Activated CD8-positive, alpha-beta T cell treated with anti-CD3 and anti-CD28 coated beads for 36 hours (primary cell): ENCODE measurements at places on chromosomes 16 and 17. TPM values are rescaled to one million over a fixed set of nuclear protein-coding genes. Genes with fewer than 3 reads are reported as not detected.

The ADORA2B gene
- 5.4 TPM for total RNA-seq

The GFAP gene
- not detected for total RNA-seq

The SHBG gene
- total RNA-seq: not detected

The PPL gene
- 0.05 TPM for total RNA-seq

The KRT33B gene
- total RNA-seq: not detected

The SKA2 gene
- 68.4 TPM for total RNA-seq

The FOXJ1 gene
- total RNA-seq: 11.1 TPM

The CDH11 gene
- not detected for total RNA-seq

GRCh38 chr16:75323198-75323597 is 71.8 kb upstream of the BCAR1 start:
- peaks cover 38% of the 10 kb centered on the region for H3K4me1 ChIP-seq
- no peak overlapping the region for H3K4me3 ChIP-seq
- H3K27ac ChIP-seq: no peak overlapping the region
- no peaks in the 10 kb centered on the region for H3K27me3 ChIP-seq
- H3K36me3 ChIP-seq: peaks cover 9% of the 10 kb centered on the region

GRCh38 chr16:8649829-8650554 is 24.4 kb upstream of the ABAT start:
- peaks cover 22% of the 10 kb centered on the region for H3K36me3 ChIP-seq
- no peaks in the 10 kb centered on the region for H3K27me3 ChIP-seq
- no peak overlapping the region for H3K27ac ChIP-seq
- H3K4me3 ChIP-seq: no peak overlapping the region

GRCh38 chr16:73053364-73054124 is 5.6 kb upstream of the ZFHX3 start:
- H3K4me3 ChIP-seq: no peak overlapping the region
- no peaks in the 10 kb centered on the region for H3K36me3 ChIP-seq
- no peak overlapping the region for H3K27ac ChIP-seq
- DNase-seq: no peak
- H3K27me3 ChIP-seq: peaks cover 45% of the 10 kb centered on the region

DNA sequence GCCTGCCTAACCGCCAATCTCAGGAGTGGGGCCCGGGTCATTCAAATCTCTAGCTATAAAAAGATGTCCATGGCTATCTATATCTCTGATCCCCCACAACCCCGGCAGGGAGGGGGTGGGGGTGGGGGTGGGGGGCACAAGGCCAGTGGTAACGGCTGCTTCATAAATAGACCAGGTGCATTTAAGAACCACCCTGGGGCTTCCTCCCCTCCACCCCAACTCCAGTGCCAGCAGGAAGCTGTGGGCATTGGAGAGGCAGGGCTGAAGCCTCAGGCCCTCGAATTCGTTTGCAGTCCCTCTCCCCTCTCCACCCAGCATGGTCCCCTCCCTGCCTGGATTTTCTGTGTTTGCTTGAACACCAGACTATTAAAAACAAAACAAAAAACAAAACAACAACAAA is 56.0 kb downstream of the RAP1GAP2 start:
- H3K36me3 ChIP-seq: no peaks in the 10 kb centered on the region
- no peak for DNase-seq
- peaks cover 18% of the 10 kb centered on the region for H3K4me1 ChIP-seq
- H3K27ac ChIP-seq: no peak overlapping the region

- DNase-seq: no peak
- H3K4me3 ChIP-seq: no peak within 1 kb of the TSS
- H3K27me3 ChIP-seq: peaks cover 56% of the 10 kb centered on the region
- no peaks in the 10 kb centered on the region for H3K36me3 ChIP-seq
These were observed at the start of gene BEAN1 for GRCh38 chr16:66427036-66427860. BEAN1 (plus strand) TSS chr16:66427295; CDS start chr16:66437677, 10,382 bp downstream.

- no peak overlapping the region for H3K4me3 ChIP-seq
- no peaks in the 10 kb centered on the region for H3K36me3 ChIP-seq
- H3K27me3 ChIP-seq: no peaks in the 10 kb centered on the region
- DNase-seq: no peak
These were observed 269.8 kb downstream of the RBFOX1 start for GRCh38 chr16:7602291-7602950.

- H3K4me3 ChIP-seq: no peak overlapping the region
- H3K27me3 ChIP-seq: no peaks in the 10 kb centered on the region
- H3K4me1 ChIP-seq: no peaks in the 10 kb centered on the region
- H3K36me3 ChIP-seq: no peaks in the 10 kb centered on the region
- DNase-seq: no peak
- H3K27ac ChIP-seq: no peak overlapping the region
These were observed 10.9 kb downstream of the SLC13A2 start for GRCh38 chr17:28484296-28484695.

GRCh38 chr17:8873801-8874715 is 6.6 kb upstream of the PIK3R6 start:
- no peak overlapping the region for H3K4me3 ChIP-seq
- H3K4me1 ChIP-seq: peaks cover 7% of the 10 kb centered on the region
- H3K36me3 ChIP-seq: peaks cover 11% of the 10 kb centered on the region
- DNase-seq: no peak
- no peaks in the 10 kb centered on the region for H3K27me3 ChIP-seq
- H3K27ac ChIP-seq: no peak overlapping the region

- no peak for DNase-seq
- H3K4me3 ChIP-seq: peak overlapping the region; percentile 85
- peaks cover 23% of the 10 kb centered on the region for H3K36me3 ChIP-seq
- H3K27ac ChIP-seq: peak overlapping the region; percentile 42
- H3K4me1 ChIP-seq: peaks cover 29% of the 10 kb centered on the region
- no peaks in the 10 kb centered on the region for H3K27me3 ChIP-seq
These were observed 492 bp downstream of the SLC25A39 start for GRCh38 chr17:44324092-44324570.

DNA sequence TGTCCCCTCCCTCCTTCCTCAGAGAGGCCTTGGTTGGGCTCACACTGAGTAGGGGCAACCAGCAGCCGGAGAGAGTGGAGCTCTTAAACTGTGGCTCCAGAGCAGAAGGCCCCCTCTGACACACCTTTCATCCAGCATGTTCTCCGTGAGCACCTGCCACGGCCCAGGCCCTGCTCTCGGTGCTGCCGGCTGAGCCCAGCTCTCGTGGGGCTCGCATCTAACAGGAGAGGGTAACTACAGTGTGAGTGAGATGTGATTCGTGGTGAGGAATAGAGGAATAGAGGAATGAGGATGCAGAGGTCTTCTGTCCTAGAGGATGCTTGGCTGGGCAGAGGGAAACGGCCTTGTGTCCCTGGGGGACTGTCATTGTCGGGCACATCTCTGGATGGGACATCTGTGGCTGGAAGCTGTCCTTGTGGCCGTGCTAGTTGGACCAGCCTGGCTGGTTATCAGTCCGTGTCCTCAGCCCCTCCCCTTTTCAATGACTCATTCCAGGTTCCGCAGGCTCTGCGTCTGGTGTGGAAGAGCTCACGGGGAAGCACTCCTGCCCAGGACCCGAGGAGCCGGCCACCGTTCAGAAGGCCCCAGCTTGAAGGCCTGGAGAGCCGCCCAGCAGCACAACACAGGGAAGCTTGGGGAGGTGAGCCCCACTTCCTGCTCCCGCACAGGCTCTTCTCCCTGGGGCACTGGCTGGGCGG is 11.9 kb upstream of the DNASE1 start:
- peaks cover 16% of the 10 kb centered on the region for H3K4me1 ChIP-seq
- H3K4me3 ChIP-seq: no peak overlapping the region
- DNase-seq: no peak
- H3K36me3 ChIP-seq: no peaks in the 10 kb centered on the region
- no peak overlapping the region for H3K27ac ChIP-seq

- DNase-seq: no peak
- H3K4me3 ChIP-seq: no peak overlapping the region
- H3K36me3 ChIP-seq: no peaks in the 10 kb centered on the region
- no peaks in the 10 kb centered on the region for H3K27me3 ChIP-seq
These were observed 25.1 kb upstream of the RMI2 start for GRCh38 chr16:11320170-11320569.

GRCh38 chr17:81285179-81285878 is 9.8 kb downstream of the SLC38A10 start:
- no peaks in the 10 kb centered on the region for H3K27me3 ChIP-seq
- H3K4me1 ChIP-seq: peaks cover 29% of the 10 kb centered on the region
- DNase-seq: peak; percentile 74
- H3K27ac ChIP-seq: peak overlapping the region; percentile 93
- H3K4me3 ChIP-seq: peak overlapping the region; percentile 85

DNA sequence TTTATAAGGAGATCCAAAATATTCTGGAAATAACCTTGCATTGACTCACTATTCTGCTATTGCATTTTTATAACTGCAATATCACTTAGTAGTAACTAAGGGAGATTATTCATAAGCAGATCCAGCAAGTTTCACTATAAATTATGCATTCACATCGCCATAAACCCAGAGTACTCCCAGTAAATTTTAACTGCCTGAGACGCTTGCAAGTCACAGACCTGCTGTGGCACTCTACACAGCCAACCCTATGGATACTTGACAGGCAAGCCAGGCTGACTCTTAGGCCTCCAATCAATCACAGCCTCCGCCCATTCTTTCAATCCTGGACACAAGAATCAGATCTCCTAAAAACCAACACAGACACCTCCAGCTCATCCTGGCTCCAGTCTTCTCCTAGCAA is 28.2 kb downstream of the USP31 start:
- no peaks in the 10 kb centered on the region for H3K36me3 ChIP-seq
- no peaks in the 10 kb centered on the region for H3K27me3 ChIP-seq
- H3K4me1 ChIP-seq: peaks cover 18% of the 10 kb centered on the region
- DNase-seq: no peak
- H3K27ac ChIP-seq: no peak overlapping the region
- H3K4me3 ChIP-seq: no peak overlapping the region

DNA sequence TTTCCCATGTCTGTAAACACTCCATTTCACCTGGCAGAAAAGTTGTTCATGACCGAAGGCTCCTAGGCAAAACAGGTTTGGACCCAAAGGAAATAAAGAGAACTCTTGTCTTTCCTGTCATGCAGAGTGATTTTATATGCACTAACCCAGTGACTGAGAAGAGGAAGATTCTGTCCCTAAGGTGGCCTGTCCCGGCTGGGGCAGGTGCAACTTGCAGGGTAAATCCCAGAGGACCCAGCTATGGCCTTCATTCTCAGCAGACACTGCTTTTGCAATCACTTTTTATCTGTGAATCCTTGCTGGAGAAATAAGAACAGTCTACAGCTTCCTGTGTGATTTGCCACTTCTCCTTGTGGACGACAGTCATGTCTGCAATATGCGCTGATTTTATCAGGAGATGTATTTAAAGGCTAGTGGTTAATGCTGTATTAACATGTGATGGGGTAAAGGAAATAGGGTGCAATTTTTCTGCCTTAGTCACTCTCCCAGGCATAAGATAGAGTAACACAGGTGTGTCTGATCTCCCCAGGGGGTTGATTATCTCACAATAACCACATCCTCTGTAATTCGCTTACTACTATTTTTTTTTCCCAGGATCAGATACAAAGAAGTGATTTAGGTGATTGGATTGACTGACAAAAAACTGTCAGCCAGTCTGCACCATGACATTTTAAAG is 696.8 kb upstream of the SOX9 start:
- H3K27me3 ChIP-seq: no peaks in the 10 kb centered on the region
- H3K36me3 ChIP-seq: no peaks in the 10 kb centered on the region
- no peak overlapping the region for H3K27ac ChIP-seq
- H3K4me1 ChIP-seq: no peaks in the 10 kb centered on the region
- H3K4me3 ChIP-seq: no peak overlapping the region
- no peak for DNase-seq

DNA sequence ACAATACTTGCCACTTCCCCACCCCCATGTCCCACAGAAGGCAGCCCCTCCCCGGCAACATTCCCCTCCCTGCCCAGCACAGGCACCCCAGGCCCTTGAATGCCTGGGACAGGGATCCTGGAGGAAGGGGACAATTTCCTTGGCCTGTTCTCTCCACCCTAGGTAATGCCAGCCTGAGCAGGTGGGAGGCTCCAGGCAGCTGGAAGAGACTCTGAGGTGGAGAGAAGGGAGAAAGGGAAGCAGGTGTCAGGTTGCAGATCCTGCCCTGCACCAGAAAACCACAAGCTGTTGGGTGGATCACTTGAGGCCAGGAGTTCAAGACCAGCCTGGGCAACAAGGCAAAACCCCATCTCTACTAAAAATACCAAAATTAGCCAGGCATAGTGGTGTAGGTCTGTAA is 8.9 kb downstream of the MPP2 start:
- DNase-seq: no peak
- H3K27me3 ChIP-seq: no peaks in the 10 kb centered on the region
- no peaks in the 10 kb centered on the region for H3K36me3 ChIP-seq
- no peak overlapping the region for H3K27ac ChIP-seq
- H3K4me1 ChIP-seq: peaks cover 9% of the 10 kb centered on the region

DNA sequence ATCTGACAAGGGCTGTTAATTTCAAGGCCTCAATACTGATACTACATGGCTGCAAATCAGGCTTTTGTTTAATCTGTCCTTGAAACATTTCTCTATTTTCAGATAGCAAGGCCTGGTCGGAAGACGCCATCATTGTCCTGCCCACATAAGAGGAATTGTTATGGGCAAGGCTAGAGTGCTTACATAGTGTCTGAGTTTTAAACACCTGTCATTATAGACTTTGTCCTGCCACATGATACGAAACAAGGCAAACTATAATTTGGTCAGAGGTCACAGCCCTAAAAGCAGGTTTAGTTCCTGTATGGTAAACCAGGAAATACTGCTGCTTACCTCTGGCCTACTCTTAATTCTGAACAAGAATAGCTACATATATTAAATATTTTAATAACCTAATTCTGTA is 104.4 kb downstream of the SSH2 start:
- no peaks in the 10 kb centered on the region for H3K27me3 ChIP-seq
- no peaks in the 10 kb centered on the region for H3K36me3 ChIP-seq
- H3K4me1 ChIP-seq: peaks cover 30% of the 10 kb centered on the region
- no peak for DNase-seq

- H3K4me1 ChIP-seq: no peaks in the 10 kb centered on the region
- H3K4me3 ChIP-seq: no peak overlapping the region
- H3K36me3 ChIP-seq: no peaks in the 10 kb centered on the region
- peaks cover 1% of the 10 kb centered on the region for H3K27me3 ChIP-seq
- no peak for DNase-seq
These were observed 137.1 kb upstream of the ELAC2 start for GRCh38 chr17:13154930-13155329.

DNA sequence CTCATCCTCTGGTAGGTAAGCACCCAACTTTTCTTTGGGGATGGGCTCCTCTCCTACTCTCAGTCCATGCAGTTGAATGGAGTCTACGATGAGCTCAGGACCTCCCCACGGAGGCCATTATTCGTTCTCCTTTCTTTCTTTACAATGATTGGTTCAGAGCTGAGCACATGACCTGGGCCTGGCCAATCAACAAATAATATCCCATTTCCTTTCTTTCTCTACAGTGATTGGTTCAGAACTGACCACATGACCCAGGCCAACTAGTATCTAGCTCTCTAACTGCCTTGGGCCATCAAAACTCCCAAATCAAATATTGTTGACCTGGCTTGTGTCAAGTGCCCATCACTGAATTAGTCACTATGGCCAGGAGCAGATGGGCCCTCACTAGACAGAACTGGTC is 129.2 kb downstream of the USP31 start:
- no peak overlapping the region for H3K27ac ChIP-seq
- H3K4me1 ChIP-seq: no peaks in the 10 kb centered on the region
- no peaks in the 10 kb centered on the region for H3K36me3 ChIP-seq

DNA sequence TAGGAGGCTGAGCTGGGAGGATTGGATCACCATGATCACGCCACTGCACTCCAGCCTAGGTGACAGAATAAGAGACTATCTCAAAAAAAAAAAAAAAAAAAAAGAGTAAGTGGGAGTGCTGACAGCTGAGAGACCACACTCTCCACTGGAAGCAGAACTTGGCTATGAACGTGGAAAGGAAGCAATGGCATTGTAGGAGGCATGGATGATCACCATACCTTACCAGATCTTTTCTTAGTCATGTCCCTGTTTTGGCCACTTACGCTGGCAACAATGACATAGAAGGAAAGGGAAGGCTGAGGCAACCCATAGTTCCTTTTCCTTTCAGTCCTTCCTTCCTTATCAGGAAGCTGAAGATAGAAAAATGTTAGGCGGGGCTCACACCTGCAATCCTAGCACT is 3.7 kb upstream of the ATP1B2 start:
- peaks cover 14% of the 10 kb centered on the region for H3K4me1 ChIP-seq
- no peak overlapping the region for H3K27ac ChIP-seq
- H3K36me3 ChIP-seq: no peaks in the 10 kb centered on the region
- H3K4me3 ChIP-seq: no peak overlapping the region
- peaks cover 22% of the 10 kb centered on the region for H3K27me3 ChIP-seq
